ENCODE measurements at places on chromosomes 3 and 15. TPM values are rescaled to one million over a fixed set of nuclear protein-coding genes. Genes with fewer than 3 reads are reported as not detected.

Gene LMOD3
- not detected for total RNA-seq

DNA sequence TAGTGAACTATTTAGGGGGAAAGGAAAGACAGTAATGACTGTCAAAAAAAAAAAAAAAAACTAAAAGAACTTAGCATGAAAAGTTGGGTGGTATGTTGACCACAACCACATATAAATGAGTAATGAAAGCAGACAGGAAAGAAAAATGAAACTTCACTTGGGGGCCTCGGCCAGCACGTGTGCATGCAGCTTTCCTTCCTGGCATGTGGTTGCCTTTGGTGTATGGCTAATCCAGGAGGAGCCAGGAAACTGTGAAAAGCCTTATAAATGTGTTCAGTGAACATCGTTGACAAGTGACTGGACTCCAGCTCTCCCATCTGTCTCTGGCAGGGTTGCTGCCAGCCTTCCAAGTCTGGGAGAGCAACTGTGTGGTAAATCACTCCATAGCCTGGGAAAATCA, 195.1 kb downstream of the DTWD1 start:
- no peaks in the 10 kb centered on the region for H3K27me3 ChIP-seq
- DNase-seq = no peak
- no peaks in the 10 kb centered on the region for H3K4me1 ChIP-seq
- no peak overlapping the region for H3K27ac ChIP-seq
- H3K4me3 ChIP-seq = no peak overlapping the region

DNA sequence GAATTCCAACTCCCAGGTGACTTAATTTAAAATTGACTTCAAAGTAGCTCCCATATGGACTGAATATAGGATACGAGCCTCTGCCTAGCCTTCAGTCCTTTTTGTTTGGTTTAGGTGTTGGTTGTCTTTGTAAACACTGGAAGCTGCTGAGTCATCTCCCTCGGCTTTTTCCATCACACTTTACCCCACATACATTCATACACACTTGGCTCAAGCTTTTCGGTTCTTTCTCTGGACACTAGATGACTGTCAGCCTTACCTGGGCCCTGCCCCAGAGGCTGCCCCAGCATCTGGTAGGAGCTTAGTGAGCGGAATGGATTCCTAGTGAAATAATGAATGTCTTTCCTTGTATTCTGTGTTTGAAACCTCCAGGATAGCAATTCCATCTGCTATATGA, 201.5 kb upstream of the IL12A start:
- H3K36me3 ChIP-seq = no peaks in the 10 kb centered on the region
- H3K27me3 ChIP-seq = no peaks in the 10 kb centered on the region
- no peak overlapping the region for H3K27ac ChIP-seq
- no peaks in the 10 kb centered on the region for H3K4me1 ChIP-seq
- H3K4me3 ChIP-seq = no peak overlapping the region

Gene FAM131A
- total RNA-seq = 51.4 TPM

DNA sequence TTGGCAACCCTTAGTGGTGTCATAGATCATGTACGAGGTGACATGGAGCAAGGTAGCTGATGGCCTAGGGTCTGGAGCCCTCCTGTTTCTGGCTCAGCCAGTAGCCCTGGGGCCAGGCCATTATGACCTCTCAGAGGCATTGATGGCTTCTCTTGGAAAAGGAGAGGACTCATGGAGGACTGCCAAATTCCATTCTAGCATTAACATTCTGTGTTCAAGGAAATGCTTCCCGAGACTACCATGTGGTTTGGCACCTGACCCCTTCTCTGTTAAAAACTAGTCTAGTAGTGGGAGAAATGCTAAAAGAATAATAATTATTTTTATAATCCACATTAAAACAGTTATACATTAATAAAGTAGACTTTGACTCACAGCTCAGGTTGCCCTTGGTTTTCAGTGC, 40.2 kb upstream of the ADAMTSL3 start:
- no peak for DNase-seq
- H3K27ac ChIP-seq = no peak overlapping the region
- H3K4me3 ChIP-seq = no peak overlapping the region
- H3K27me3 ChIP-seq = peaks cover 3% of the 10 kb centered on the region

Gene DUOX1
- not detected for total RNA-seq

GRCh38 chr15:30992249-30992864, 929 bp upstream of the MTMR10 start:
- peak overlapping the region; percentile 70 for H3K27ac ChIP-seq
- peaks cover 4% of the 10 kb centered on the region for H3K27me3 ChIP-seq
- H3K36me3 ChIP-seq = no peaks in the 10 kb centered on the region
